ENCODE measurements at places on chromosomes 4 and X. TPM values are rescaled to one million over a fixed set of nuclear protein-coding genes. Genes with fewer than 3 reads are reported as not detected.

The APLN gene
- 9.2 TPM for total RNA-seq

The SH3TC1 gene
- 18.4 TPM for total RNA-seq

The TBCK gene
- 45.3 TPM for total RNA-seq

The NSD2 gene
- total RNA-seq, result 67.4 TPM

The DOK7 gene
- total RNA-seq, result 0.19 TPM

The ACOT9 gene
- 51.1 TPM for total RNA-seq

The TACR3 gene
- not detected for total RNA-seq

The GUCY1A1 gene
- total RNA-seq, result 13.5 TPM
